Subcutaneous adipose tissue (tissue), 4 donors: ENCODE measurements at places on chromosomes 7 and 10. TPM values are rescaled to one million over a fixed set of nuclear protein-coding genes. Genes with fewer than 3 reads are reported as not detected.

The OGDHL gene
- total RNA-seq: not detected

The INMT gene
- total RNA-seq: 1.4 TPM

The DNMBP gene
- 21.6 TPM for total RNA-seq

The LOXL4 gene
- 27.4 TPM for total RNA-seq

The ERVW-1 gene
- not detected for total RNA-seq

The TEX47 gene
- not detected for total RNA-seq

The LGI1 gene
- 0.66 TPM for total RNA-seq

The CFAP43 gene
- not detected for total RNA-seq

The PRPS1L1 gene
- not detected for total RNA-seq

The NEUROD6 gene
- total RNA-seq: not detected

The OR13A1 gene
- not detected for total RNA-seq

The DDC gene
- not detected for total RNA-seq
